ENCODE measurements at places on chromosomes 3 and 15.

- peak; percentile 58 for DNase-seq
Observed at GRCh38 chr3:46378426-46378942, 7.7 kb downstream of the CCR5 start.

DNA sequence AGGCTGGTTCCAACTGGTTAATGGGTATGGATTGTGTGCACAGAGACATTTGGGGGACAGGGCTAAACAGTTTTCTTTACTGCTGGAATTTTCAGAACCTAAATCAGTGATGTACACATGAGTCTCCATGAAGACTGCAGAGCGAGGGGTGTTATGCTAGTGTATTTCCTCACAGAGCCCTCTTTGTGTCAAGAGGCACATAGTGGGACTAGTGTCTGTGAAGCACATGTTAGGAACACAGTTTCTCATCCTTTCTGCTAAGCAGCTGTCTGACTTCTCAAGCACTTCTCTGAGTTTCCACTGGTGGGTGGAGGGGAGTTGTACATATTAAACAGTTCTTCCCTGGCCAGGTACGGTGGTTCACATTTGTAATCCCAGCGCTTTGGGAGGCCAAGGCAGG lies 9.4 kb upstream of the STARD5 start:
- DNase-seq: no peak

- DNase-seq: no peak
Observed at GRCh38 chr3:103410231-103410630, 975.4 kb downstream of the ZPLD1 start.

GRCh38 chr3:65758876-65759598 lies 279.7 kb downstream of the MAGI1 start:
- no peak for DNase-seq

DNA sequence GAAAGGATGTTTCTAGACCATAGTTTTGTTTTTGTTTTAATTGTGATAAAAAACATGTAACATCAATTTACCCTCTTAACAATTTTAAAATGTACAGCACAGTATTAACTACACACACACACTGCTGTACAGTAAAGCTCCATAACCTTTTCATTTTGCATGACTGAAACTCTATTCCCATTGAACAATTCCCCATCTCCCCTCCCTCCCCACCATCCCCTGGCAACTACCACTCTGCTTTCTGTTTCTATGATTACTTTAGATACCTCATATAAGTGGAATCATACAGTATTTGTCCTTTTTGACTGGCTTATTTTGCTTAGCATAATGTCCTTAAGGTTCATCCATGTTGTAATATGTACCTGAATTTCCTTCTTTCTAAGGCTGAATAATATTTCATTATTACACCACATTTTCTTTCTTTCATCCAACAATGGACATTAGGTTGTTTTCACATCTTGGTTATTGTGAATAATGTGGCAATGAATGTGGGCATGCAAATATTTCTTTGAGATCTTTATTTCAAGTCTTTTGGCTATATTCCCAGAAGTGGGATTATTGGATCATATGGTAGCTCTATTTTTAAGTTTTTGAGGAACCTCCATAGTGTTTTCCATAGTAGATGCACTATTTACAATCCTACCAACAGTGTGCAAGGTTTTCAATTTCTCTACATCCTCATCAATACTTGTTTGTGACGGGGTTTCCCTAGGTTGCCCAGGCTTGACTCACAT lies 10.7 kb downstream of the CHST14 start:
- no peak for DNase-seq

DNA sequence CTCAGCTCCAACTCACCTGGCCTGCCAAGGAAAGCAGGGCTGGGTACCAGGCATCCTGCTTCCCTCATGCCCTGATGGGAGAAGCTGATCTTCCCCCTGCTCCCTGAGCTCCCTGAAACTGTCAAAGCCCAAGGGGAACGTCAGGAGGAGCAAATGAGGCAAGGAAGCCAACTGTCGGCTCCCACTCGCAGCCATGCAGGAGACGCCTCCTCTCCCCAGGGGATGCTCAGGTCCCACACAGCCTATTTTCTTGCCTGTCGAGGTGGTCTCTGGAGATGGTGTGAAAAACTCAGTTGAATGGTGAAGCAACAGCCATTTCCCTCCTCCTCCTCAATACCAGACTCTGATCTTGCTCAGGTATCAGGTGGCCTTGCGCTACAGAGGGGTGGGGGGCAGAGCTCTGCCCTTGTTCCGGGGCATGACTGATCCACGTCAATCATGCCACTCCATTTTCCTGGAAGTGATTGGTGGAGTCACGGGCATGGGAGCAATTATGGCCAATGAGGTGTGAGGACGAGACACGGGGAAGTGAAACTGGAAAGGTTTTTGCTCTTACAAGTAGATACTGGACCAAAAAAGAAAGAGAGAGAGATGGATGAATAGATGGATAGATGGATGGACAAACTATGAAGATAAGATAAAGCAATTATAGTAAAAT lies 58.2 kb downstream of the SLC6A1 start:
- no peak for DNase-seq

DNA sequence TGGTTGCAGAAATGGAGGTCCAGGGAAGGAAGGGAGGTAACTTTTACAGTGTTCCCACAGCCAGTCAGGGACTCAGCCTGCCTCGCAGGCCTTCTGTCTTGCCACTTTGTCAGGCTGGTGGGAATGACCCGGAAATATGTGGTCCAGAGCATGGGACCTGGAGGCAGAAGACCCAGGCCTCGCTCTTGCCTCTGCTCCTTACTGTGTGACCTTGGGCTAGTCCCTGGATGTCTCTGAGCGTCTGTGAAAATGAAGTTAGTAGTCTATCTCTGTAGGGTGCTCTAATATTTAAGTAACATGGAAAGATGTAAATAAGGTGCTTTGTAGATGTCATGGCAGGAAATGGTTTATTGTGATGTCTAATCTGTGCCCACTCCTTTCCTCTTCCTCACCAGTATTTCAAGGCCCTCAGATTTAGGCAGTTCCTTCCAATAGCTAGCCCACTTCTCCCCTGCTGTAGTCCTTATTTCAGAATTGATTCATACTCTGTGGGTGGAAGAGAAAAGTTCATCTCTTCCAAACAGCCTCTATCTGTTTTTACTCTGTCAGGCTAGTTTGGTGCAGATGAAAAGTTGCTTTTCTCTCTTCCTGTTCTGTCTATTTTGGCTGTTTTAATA lies 9.1 kb downstream of the CORO2B start:
- no peak for DNase-seq

DNA sequence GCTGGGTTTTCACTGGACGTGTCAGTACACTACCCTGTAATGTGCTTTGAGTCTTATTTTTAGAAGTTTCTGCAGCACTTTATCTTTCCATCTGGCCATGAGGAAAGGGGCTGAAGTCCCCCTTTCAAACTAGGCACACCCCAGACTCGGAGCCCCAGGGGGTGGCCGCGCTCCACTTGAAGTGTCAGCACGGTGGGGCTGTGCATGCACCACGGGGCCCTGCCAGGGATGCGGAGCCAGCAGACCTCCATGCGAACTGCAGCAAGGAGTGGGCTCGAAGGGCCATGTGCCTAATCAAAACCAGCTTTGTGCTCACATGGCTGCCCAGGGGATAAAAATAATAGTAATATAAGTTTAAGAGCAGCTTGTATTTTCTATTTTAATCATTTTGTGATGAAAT lies 100.9 kb upstream of the HACD2 start:
- DNase-seq: no peak

GRCh38 chr15:93190238-93190637 lies 101.2 kb upstream of the RGMA start:
- no peak for DNase-seq

- no peak for DNase-seq
Observed at GRCh38 chr15:50458348-50459112, 34.3 kb downstream of the USP8 start.

DNA sequence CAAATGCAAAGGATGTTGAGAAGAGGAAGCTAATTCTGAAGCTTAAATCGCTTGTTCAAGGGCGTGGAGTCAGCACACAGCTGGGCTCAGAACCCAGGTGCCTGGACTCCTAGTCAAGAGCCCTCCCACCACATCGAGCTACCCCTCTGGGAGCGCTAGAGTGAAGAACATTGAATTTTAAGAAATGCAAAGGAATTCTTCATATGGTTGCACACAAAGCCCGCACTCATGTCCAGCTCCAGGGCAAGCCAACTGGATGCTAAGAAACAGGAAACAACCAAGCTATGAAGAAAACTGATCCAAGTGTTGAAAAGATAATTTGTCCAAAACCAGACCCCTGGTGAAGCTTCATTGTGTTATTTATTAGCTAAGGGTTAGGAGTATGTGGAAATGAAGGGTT lies 122.3 kb downstream of the ALDH1A2 start:
- DNase-seq: no peak

GRCh38 chr3:58359621-58360020 lies 26.9 kb downstream of the PXK start:
- DNase-seq: no peak

DNA sequence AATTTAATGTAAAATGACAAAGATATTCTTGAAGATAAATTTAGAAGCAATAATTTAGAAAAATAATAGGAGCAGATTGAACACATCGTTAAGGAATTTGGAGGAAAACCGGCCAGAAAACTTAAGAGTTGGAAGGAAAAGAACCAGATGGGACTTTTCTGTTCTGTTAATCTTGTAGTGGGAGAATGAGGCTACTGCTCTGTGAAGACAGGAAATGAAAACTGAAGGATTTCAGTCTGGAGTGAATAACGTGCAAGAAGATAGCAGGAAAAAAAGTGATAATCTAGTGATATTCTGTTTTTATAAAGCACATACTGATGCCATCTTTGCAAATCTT lies 74.2 kb downstream of the DPPA2 start:
- no peak for DNase-seq

DNA sequence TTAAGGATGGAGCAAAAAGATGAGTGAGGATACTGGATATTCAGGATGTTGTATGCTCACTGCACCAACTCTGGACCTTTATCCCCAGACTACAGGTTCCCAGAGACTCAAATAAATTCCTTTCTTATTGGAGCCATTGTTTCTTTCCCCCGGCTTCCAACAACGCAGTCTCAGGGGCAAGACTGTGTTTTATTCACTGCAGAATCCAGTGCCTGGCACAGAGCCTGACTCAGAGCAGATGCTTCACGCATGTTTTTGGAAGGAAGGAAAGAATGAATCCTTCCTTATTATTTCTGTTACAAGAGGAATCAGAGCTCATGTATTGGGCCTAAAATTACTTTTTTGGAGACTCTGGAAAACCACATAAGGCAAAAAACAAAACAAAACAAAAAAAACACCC lies 96.0 kb upstream of the VGLL4 start:
- no peak for DNase-seq

GRCh38 chr3:157705258-157705657 lies 202.0 kb upstream of the VEPH1 start:
- DNase-seq: no peak

- DNase-seq: no peak
Observed at GRCh38 chr3:47731061-47731460, 50.6 kb downstream of the SMARCC1 start.

Measured in brain microvascular endothelial cell (primary cell).